NCI-H774 (cell line): ENCODE measurements at places on chromosomes 6 and 20.
A peak's percentile ranks its signal among the peaks of the same experiment; 100 is the strongest.

DNA sequence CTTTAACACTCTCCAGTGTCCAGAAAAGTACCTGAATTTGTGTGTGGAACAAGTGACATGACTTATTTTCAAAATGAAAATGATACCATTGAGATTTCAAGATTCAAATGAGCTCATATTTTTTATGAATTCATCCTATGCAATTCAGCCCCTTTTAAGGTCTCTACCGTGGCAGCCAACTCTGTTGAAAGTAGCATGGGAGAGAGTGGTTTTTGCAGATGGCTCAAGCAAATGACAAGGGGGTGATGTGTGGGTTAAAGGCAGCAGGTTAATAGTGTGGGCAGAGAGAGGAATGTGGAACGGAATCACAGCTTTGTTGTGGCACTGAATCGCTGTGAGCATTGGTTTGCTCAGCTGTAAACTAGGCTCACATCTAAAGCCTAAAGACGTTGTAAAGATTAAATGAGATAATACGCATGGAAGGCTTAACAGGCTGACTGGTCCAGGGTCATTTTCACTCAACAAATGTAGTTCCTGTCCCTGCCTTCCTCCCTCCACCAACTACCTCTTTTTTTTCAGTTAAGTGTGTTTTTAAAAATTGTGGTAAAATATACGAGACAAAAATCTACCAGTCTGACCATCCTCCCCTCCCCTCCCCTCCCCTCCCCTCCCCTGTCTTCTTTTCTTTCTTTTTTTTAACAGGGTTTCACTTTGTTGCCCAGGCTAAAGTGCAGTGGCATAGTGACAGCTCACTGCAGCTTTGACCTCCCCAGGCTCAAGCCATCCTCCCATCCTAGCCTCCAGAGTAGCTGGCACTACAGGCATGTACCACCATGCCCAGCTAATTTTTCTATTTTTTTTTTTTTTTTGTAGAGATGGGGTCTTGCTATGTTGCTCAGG is 114.7 kb upstream of the ZNF217 start:
- no peak for DNase-seq

- DNase-seq: no peak
These were observed 114.8 kb downstream of the SCML4 start for GRCh38 chr6:107709341-107709740.

GRCh38 chr20:59680148-59680650 is 75.9 kb downstream of the PHACTR3 start:
- no peak for DNase-seq

GRCh38 chr20:59365611-59366285 is 65.3 kb downstream of the EDN3 start:
- peak; percentile 35 for DNase-seq

- DNase-seq: no peak
These were observed 445.0 kb upstream of the CHD6 start for GRCh38 chr20:42063141-42063540.

GRCh38 chr6:140623498-140623897 is 1249.0 kb upstream of the CITED2 start:
- no peak for DNase-seq

GRCh38 chr6:22401932-22402331 is 105.1 kb upstream of the PRL start:
- no peak for DNase-seq

- DNase-seq: no peak
These were observed 390.7 kb upstream of the POU3F2 start for GRCh38 chr6:98443633-98444032.

- DNase-seq: peak; percentile 56
These were observed 31.7 kb upstream of the CCN5 start for GRCh38 chr20:44683263-44684046.

- DNase-seq: no peak
These were observed 423.6 kb downstream of the BCKDHB start for GRCh38 chr6:80530103-80530502.

- no peak for DNase-seq
These were observed 11.2 kb downstream of the CCDC167 start for GRCh38 chr6:37488476-37488875.

GRCh38 chr6:153208706-153209105 is 77.6 kb upstream of the RGS17 start:
- DNase-seq: peak; percentile 25

- peak; percentile 19 for DNase-seq
These were observed 132.7 kb upstream of the LRFN2 start for GRCh38 chr6:40719671-40720374.

- no peak for DNase-seq
These were observed 11.5 kb upstream of the GTF2H4 start for GRCh38 chr6:30896541-30896940.

DNA sequence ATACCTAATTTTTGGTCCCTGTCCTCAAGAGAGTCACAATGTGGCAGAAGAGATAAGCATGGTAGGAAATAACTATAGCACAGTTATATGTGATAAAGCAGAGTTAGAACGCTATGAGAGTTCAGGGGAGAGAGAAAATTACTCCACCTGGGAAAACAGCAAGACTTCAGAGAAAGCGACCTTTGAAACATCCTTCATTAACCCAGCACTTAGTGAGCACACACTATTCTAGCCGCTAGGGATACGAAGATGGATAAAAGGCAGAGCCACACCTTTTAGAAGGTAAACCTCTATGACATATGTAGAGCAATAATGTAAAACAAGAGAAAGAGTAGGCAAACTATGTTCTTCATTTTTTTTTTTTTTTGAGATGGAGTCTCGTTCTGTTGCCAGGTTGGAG is 264.3 kb downstream of the PTPRK start:
- no peak for DNase-seq

GRCh38 chr20:3177746-3178485 is 4.6 kb upstream of the LZTS3 start:
- DNase-seq: no peak

- no peak for DNase-seq
These were observed 12.8 kb upstream of the PNRC1 start for GRCh38 chr6:89067796-89068195.

- DNase-seq: no peak
These were observed 22.2 kb upstream of the POU3F2 start for GRCh38 chr6:98812220-98812619.

GRCh38 chr6:95848717-95849116 is 167.1 kb upstream of the FUT9 start:
- no peak for DNase-seq

DNA sequence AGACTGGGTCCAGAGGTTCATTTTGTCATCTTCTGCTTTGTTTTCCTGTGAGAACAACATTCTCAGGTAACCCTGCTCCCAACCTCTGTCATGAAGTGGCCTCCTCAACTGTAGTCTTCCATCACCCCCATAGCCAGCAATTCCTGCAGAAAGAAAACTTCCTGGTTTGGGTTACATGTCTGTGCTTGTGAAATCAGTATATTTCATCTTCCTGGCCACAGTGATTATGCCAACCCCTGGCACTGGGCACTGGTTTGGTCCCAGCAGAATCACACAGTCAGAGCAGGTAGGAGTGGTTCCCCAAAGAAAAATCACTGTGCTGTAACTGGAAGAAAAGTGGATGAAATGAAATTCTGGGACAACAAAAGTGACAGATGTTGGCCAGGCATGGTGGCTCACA is 52.5 kb downstream of the CRYBG1 start:
- DNase-seq: no peak

DNA sequence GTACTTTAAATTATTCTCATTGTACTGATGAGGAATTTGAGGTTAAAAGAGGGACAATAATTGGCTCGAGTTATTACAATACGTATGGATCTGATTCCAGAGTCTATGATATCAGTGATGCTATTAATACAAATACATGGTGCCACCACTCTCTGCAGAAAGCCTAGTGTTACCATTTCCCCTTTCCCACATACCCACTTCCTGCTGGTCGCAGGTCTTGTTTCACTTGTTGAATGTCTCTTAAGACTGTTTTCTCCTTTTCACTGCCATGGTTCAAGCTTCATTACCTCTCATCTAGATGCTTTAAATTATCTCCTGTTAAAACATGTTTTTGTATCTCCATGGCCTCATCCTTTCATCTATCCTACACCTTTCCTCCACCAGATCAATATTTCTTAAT is 62.0 kb downstream of the FHL5 start:
- no peak for DNase-seq

DNA sequence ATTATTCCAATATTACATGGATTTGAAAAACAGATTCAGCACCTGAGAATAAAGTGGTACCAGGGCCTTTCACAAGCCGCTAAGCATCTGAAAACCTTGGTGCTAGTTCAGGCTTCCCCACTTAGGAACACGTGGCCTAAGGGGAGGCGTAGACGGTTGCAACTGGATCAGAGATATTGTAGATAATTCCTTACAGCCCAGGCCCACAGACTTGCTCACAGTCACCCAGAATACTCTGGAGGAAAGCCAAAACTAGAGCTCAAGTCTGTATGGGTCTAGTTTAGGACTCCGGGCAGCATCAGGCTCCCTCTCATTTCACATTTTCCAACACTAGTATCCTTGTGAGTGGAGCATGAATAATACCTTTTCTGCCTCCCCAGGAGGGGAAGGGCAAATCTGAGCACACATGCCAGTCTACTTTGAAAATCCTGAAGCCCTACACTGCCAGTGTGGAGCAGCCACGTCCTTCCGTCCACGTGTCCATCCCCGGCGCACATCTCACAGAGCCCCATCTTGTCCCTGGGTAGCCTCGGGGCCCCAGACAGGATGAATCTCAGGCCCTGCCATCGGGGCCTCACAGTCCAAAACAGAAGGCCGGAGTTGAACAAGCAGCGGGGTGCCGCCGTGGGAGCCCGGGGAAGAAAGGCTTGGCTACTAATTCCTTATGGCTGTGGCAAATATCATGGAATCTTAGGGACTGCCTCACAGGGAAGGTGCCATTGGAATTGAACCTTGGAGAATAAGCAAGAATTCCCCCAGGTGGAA is 299.3 kb downstream of the NRN1 start:
- DNase-seq: no peak

DNA sequence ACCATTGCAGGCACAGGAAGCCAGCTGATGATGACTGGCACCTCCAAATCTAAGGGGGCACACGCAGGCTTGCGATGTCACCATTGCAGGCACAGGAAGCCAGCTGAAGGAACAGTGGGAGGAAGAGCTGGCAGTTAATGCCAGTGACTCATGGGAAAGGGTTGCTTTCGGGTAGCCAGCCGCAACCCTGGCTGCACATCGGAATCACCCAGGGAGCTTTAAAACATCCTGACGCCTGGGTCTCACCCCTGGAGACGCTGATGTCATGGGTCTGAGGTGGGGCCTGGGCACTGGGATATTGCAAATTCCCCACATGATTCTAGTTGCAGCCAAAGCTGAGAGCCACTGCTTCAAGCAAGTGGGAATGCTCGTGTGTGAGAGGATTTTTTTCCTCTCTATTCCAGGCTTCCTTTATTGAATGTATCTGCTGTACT is 16.1 kb upstream of the CCN6 start:
- DNase-seq: no peak
